ENCODE measurements at places on chromosomes 3 and 15. TPM values are rescaled to one million over a fixed set of nuclear protein-coding genes. Genes with fewer than 3 reads are reported as not detected.

DNA sequence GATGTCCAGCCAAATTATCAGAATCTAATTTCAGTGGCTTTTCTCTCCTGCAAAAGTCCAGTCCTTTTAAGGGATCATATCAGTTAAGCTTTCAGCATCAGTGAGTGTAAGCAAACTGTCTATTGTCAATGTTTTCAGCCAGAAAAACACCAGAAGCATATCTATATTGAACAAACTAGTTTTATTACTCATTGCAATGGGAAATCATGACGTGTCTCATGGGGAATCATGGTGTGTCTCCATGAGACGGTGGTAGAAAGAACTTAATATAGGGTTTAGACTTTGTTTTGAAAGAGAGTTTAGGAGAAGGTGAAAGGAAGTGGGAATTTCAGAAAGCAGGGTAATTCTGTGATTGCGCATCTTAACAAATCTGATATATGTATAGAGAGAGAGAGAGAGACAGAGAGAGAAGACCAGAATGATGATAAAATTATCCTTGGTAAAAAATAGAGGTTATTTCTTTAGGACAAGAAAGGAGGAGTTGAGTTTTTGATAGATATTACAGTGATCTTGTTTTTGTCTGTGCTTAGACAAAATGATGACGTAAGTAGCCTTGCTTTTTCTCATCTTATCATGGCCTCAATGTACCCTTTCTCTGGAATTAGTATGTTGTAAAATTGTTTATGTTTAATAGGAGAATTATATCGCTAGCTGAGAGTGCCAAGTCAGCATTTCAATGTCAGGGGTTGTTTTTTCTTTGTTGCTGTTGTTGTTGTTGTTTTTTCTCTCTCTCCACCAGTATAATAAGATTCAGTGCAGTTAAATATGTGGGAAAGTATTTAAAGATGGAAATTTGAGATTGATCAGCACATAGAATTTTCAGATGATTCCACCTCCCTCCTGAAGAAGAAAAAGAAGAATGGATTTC is 129.9 kb upstream of the OSTN start:
- DNase-seq, result no peak

DNA sequence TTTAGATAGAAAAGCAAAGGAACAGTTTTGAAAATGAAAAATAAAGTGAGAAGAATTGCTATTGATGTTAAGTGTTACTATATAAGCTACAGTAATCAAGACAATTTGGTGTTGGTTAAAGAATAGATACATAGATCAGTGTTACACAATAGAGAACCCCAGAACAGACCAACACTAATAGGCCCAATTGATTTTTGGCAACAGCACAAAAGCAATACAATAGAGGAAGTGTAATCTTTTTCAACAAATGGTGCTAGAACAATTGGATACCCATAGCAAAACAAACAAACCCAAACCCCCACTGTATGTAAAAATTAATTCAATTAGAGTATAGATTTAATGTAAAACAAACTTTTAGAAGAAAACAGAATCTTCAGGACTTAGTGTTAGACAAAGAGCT is 61.8 kb downstream of the ATP11B start:
- DNase-seq, result no peak

PLSCR2 gene
- total RNA-seq, result not detected

DNA sequence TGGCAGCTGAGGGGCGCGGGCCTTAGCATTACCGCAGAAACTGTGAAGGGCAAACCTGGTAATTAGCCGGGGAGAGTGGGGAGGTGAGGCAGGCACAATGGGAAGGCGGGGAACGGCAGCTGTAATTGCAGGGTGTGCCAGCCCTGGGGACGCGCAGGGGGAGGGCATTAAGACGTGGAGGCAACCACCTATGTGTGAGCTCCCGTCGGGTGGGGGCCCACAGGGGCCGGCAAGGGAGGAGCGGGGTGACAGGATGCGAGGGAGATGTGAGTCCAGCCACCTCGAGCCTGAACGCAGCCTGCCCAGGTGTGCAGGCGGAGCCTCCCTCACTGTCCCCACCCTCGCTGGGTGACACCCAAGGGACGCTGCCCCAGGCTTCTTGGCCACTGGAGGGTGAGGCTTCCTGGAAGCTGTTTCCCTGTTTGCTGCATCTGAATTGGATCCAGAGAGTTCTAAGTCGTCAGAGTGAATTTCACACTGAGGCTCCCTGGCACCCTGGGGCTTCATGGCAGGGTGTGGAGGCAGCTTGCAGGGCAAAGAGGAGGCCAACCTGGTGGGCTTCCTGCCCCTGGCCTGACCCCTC is 130.6 kb upstream of the MEF2A start:
- no peak for DNase-seq

GRCh38 chr15:78148392-78149067 is 632 bp upstream of the IDH3A start:
- no peak for DNase-seq

- no peak for DNase-seq
Observed at GRCh38 chr15:64698823-64699222, 76.6 kb downstream of the RBPMS2 start.

DNA sequence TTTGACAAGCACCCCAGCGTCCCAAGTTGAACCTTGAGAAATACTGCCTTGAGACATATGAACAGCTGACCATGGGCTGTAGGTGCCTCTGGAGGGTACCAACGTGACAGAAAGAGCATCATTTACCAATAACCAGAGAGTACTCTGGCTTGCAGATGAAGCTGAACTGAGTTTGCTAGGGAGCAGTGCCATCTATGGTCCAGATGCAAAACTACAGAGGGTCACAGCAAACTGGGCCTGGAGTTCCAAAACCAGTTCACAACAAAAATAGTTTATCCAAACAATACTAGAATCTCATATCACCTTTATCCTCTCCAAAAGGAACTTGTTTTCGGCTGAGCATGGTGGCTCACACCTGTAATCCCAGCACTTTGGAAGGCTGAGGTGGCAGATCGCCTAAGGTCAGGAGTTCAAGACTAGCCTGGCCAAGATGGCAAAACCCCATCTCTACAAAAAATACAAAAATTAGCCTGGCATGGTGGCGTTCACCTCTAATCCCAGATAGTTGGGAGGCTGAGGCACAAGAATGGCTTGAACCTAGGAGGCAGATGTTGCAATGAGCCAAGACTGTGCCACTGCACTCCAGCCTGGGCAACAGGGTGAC is 69.3 kb downstream of the CHAC1 start:
- peak; percentile 25 for DNase-seq

DNA sequence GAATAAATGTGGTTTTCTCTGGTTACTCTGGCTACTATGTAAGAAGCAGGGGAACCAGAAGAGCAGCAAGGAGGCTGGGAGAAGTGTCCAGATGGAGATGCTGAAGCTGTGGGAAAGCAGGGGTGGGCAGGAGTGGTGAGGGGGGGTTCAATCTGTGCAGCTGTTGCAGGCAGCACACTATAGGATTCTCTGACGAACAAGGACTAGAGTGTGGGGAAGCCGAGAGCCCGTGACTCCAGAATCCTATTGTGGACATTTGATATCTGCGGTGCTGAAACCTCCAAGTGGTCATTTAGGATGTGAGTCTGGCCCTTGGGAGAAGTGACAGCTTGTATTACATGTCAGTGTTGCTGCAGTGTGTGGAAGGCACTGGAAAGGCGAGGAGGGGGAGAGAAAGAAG is 60.5 kb downstream of the GABRB3 start:
- DNase-seq, result no peak

DNA sequence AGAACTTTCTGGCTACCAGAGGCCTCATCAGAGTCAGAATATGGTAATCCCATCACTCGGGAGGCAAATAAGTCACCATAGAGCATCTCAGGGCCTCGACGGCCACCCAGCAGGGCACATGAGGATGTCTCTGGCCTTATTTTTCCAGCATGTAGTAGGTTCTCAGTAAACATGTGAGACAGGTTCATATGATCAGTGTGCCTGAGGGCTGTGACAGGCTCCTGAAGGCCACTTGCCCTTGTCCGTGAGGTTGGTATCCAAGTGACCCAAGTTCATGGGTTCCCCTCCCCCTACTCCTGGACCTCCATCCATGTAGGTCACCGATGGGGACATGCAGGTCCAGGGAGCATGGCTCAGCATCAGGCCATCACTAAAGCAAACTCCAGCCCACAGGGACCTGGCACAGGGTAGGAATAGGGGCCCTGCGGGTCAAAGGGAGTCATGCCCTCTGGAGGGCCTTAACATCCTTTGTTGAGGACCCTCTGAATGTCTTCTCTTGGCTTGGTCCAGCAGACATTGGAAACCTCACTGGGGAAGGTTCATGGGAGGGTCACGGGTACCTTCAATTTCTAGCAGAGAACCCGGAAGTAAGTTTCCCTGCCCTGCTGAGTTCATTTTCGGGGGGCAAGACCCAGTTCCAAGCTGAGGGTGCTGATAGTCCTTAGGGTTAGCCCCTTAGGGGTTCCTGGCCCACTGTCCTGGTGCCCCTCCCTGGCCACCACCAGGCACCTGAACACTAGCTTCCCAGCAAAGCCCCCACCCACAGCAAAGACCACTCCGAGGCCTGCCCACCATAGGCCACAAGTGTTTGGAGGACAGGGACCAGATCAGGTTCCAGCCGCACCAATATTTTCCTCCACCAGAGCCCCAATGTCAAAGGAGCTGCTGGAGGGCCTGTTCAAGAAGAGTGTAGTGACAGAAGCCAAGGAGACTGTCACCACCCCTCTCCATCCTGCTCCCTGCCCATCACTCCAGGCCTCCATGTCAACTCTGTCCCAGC is 61.1 kb downstream of the ZNF445 start:
- DNase-seq, result no peak

THRB gene
- total RNA-seq, result not detected

DNA sequence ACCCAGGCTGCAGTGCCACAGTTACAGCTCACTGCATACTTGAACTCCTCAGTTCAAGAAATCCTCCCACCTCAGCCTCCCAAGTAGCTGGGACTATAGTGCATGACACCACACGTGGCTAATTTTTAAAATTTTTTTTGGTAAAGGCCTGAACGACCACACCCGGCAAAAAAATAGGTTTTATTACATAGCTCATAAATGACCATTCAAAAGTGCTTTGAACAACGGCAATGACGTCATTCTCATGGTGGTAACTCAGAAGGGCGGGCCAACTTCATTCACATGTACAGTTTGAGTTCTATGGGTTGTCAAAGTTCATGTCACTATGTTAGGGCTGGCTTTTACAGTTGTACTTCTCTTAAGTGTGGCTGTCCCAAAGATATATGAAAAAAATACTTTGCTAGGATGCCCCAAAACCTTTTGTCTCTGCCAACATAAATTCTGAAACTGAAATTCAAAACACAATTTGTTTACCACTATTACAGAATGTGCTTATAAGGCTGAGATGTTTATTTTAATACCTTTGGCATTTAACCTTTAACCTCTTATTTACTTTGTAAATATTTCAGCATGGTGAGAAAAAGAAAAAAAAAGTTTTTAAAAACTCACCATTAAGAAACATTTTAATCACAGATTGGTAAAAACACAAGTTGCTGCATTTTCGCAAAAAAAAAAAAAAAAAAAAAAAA is 6.2 kb downstream of the MYO1E start:
- no peak for DNase-seq

CACNA2D3 gene
- 2.0 TPM for total RNA-seq

ESYT3 gene
- 0.16 TPM for total RNA-seq

- DNase-seq, result no peak
Observed at GRCh38 chr15:88479169-88479568, 11.7 kb downstream of the MRPS11 start.

RHCG gene
- total RNA-seq, result not detected

- DNase-seq, result no peak
Observed at GRCh38 chr3:172530101-172530561, 6.9 kb upstream of the TNFSF10 start.

DNA sequence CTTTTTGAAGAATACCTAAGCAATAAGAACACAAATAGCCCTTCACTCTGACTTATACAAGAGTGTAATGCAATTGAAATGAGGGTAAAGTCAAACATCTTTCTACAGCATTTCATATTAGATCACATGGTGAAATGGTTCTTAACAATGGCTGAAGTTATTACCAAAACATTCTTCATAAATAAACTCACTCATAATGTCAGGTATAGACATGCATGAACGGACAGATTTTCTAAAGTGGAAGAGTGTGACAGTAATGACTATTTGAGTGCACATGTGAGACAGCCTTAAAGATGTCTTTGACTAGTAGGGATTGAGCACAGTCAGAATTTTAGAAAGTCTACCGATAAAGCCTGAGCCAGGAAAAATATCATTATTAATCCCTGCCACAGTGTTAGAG is 471.0 kb downstream of the ZPLD1 start:
- no peak for DNase-seq

- no peak for DNase-seq
Observed at GRCh38 chr3:62261736-62262135, 111.6 kb downstream of the FEZF2 start.

- DNase-seq, result no peak
Observed at GRCh38 chr15:31332020-31332680, 5.5 kb downstream of the KLF13 start.

CYP8B1 gene
- total RNA-seq, result not detected

SKOR1 gene
- not detected for total RNA-seq

DNA sequence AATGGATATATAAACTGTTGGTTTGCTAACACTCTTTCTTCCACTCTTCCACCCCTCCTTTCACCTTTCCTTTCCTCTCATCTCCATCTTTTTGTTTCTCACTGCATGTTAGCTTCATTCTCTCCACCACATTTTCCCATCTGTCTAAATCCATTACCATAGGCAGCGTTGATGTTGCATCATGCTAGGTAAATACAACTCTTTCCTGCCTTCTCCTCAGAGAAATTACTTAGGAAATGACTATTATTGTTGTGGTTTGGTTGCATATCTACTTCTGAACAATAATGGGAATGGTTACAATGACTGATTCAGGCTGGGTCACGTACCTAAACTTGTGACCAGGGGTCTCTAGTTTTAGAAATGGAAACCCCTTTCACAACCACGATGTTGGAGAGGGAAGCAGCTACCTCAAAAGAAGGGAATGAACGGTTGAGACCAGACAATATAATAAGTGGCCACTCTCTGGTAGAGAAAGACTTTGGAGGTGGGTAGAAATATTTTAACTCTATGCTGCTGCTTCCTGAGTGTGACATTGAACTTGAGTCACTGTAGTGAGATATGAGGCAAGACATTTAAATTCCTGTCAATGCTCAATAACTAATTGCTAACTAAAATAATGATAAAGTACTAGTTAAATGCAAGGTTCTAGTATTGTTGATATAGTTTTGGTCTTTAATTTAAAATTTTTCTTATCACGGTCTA is 314.1 kb upstream of the TGFBR2 start:
- peak; percentile 57 for DNase-seq

All from A172 (cell line).